Heart left ventricle (tissue), 16 donors: ENCODE measurements at places on chromosomes 12 and 14. TPM values are rescaled to one million over a fixed set of nuclear protein-coding genes. Genes with fewer than 3 reads are reported as not detected.

DNA sequence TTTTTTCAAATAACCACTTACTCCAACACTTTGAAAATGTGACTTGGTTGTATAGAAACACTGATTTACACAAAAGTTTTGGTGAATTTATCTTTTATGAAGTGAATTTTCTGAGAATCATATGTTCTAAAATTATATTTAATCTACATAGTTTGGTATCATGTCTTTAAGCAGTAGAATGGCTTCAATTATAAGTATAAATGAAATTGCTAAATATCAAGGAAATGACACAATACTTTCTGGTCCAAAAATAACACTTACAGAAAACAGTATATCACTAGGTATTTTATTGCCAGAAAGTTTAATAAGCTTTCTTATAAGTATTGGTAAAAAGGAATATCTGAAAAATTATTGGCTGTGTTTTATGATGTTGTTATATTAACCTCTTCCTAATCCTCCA, 90.9 kb downstream of the SRGAP1 start:
- no peak for DNase-seq

GRCh38 chr12:4440187-4440941, 5.3 kb downstream of the FGF6 start:
- no peak for DNase-seq

GRCh38 chr14:36524874-36525745, 5.1 kb upstream of the NKX2-1 start:
- DNase-seq = no peak

DNA sequence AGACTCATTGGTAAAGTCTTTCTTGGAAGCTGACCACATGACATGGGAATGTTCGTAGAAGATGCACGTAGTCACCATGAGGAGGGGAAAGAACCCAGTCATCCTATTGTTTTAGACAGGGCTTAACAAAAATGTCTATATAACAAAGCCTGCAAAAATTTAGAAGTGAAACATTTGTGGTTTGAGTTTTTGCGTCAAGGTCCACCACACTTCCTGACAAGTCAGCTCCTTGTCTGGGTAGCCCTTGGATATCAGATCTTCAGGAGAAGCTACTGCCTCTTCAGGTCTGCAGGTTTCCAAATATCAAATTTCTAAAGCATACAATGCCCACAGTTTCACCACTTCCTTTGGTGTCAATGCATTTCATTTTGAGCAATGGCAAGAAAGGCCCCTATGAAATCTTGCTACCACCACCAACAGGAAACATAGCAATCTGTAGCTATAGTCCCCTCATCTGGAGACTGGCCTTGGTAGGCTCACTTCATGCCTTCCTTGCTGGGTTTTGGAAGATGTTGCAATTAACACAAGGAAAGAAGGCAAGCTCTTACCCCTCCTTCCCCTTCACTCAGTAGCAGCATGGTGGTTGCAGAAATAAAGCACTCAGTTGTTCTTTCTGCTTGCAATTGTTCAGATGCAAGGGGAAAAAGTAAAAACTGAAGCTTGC, 235.2 kb downstream of the PCNX1 start:
- DNase-seq = no peak

- peak; percentile 63 for DNase-seq
These were observed 10.3 kb downstream of the TTC7B start for GRCh38 chr14:90805662-90806540.

DNA sequence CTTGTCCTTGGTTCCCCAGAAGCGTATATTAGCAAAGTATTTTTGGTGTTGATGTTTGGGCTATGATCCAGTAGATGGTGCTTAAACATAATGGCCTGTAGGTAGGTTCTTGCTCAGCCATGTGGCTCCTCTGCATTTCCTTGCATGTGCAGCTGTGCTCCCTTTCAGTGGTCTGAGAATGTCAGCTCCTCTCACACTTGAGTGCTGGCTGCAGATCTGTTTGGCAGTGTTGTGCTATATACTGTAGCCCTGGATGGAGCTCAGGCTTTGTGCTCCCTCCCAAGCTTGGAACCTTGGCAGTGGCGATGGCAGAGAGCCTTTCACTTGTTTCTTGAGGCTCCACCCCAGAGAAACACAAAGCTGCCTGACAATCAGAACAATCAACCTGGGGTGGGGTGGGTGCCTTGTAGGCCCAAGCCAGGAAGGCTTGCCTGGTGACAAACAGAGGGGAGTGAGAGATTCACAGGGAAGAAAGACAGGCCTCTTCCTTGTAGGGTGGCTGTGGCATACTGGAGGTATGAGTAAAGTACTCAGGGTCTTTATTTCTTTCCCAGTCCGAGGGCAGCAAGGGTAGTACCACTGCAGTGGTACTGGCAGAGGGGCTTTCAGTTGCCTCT, 255.3 kb downstream of the RAD51B start:
- no peak for DNase-seq

GRCh38 chr14:92323011-92323915, at the start of gene SLC24A4:
Gene SLC24A4, plus strand, starts transcription at chr14:92323165. Its CDS starts 666 bp downstream, at chr14:92323831.
- DNase-seq = no peak

DNA sequence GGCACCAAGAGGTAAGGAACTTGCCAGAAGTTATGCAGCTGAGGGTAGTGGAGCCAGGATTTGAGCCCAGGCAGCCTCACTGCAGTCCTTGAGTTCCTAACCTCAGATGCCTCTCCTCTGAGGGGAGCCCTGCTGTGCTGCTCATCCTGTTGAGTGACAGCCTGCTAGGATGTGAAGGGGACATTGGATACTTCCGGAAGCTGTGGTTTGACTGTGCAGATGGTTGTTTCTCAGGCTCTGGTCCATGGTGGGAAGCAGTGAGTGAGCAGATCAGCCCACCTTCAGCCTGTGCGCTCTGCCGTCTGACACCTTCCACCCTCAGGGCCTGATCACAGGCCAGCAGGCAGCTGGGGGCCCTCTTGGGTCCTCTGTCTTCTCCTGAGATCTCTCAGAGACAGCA, 253.2 kb downstream of the CACNA1C start:
- no peak for DNase-seq

DNA sequence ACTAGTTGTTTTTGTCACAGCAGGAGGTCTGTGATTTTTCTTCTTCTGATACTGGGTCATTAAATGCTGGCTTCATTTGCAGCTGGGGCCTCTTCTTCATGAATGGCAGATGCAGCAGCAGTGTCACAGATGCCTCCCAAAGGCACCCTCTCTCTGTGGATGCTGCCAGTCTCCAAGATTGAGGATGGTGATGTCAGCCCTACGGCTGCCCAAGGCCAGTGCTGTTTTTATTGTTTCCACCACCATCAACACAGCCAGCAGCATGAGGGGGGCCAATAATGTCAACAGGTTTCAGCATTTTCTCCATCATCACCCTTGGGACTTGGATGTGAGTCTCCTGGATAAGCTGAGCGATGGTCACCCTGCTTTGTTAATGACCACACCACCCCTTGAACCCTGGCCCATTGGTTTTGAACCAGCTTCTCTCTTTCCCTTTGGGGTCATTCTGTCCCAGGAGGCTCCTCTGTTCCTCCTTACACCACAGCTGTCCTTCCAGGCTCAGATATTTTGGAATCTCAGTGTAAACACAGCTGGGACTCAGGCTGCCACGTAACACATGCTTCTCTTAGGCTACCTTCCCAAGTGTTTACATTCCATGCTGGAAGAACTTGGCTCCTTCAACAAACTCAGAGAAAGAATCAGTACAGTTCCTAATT, 151.7 kb upstream of the DDHD1 start:
- DNase-seq = no peak

Gene ITGB7
- total RNA-seq = 4.2 TPM

Gene RPL10L
- total RNA-seq = not detected

Gene TMEM132D
- total RNA-seq = not detected

Gene ALDH1L2
- 2.3 TPM for total RNA-seq

Gene TMEM119
- total RNA-seq = 7.1 TPM

Gene NTF3
- 0.63 TPM for total RNA-seq

Gene RAB21
- 59.9 TPM for total RNA-seq

Gene FAR2
- 1.1 TPM for total RNA-seq
